ENCODE measurements at places on chromosomes 5 and 9.

DNA sequence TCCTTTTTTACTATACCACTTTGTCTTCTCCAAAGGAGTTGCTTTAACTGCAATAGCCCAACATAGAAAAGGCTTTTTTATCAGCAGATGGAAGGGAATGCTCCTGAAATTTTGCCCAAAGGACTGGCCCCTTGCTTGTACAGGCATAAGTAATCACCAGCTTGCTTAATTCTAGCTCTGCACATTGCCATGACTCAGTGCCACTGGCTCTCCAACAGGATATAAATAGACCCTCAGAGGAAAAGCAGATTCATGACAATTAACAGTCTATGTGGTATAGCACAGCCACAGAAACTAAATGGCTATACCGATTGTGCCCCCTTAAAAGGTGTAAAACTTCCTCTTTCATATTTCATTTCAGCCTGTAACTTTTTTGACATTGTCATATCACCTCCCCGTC lies 227.0 kb downstream of the ZNF608 start:
- DNase-seq, result no peak

- DNase-seq, result no peak
Measured at GRCh38 chr5:67291066-67291465, 94.5 kb upstream of the CD180 start.

DNA sequence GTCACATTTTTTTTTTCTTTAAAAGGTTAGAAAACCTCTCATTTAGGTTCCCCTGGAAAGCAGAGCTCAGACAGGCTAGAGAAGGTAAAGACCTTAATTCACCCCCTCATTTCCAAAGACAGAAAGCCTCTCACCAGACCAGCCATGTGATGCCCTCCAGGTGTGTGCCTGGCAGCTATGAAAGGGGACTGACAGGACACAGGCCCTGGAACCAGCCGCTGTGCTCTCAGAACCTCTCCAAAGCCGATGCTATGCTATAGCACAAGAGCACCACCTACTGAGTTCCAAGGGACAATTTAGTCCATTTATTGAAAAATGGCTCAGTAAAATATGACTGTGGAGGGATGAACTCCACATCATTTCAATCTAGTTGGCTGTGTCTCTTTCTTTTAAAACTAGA lies 48.8 kb downstream of the FANCC start:
- DNase-seq, result peak; percentile 73

DNA sequence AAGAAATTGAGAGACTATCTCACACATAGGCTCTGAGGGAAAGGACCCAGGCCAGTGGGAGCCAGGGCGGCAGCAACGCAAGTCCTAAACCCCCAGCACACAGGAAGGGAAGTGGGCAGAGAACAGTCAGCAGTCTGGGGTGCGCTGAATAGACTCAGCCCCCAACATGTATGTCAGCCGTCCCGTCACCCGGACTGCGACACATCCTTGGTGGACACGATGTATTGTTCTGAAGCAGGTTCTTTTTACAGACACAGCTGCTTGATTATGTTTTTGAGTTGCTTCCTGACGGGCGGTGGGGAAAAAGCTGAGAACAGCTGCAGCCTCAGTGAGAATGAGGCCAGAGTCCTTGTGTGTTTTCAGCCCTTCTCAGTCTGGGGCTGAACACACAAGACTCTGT lies 64.1 kb upstream of the CXCL14 start:
- no peak for DNase-seq

- no peak for DNase-seq
Measured at GRCh38 chr5:63249960-63250359, 671.3 kb downstream of the LRRC70 start.

DNA sequence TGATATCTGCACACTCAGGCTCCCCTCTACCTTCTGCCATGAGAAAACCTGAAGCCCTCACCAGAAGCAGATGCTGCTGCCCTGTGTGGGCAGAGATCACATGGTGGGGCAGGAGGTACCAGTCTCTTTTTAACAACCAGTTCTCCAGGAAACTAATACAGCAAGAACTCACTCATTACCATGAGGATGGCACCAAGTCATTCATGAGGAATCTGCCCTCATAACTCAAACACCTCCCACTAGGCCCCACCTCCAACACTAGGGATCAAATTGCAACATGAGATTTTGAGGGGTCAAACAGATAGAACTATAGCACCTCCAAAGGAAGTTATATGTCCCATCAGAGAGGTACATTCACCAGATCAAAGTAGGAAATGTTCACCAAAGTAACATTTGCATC lies 136.3 kb upstream of the SHB start:
- DNase-seq, result no peak

DNA sequence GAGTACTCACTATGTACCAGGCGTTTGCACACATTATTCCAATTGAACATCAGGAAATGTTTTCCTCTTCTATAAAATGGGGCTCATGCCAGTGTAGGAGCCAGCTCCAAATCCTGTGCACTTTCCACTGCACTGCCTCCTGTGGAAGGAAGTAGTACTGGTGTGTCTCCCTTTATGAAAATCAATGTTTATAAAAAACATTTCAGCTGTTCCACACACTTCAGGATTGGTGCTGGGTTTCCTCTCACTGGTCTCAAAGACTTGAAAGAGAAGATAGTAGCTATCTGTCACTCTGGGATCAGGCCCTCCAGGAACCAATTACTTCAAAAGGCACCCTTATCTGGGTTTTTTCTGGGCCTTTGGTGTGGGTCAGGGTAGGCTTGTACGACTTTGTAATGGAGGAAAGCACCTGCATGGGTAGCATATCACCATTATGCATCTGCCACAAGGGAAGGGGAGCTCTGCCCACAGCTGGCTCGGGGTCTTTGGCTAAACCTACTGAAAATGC lies 32.5 kb downstream of the RAB14 start:
- peak; percentile 13 for DNase-seq

DNA sequence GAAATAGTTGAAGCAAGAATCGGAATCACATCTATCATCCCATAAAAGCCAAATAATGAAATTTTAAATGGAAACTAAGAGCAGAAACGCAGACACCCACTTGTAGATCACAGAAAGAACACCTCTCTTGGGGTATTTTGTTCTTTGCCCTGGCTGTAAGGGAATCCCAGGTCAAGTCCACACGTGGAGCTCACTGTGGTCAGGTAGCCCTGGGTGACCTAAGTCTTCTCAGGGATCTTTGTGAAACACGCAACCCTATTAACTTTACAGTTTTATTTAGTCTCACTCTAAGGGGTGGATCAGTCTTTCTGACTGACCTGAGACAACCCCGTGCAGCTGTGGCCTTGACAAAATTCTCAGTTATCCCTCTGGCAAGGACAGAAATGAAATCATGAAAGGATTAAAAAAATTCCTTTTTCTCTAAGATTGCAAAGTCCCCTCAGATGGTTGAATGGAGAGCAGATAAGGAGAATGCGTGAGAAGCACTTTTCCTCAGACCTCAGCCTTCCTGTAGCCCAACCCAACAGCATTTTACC lies 111.6 kb downstream of the NREP start:
- DNase-seq, result no peak

- peak; percentile 15 for DNase-seq
Measured at GRCh38 chr5:111063709-111064322, 7.7 kb upstream of the TSLP start.

- DNase-seq, result no peak
Measured at GRCh38 chr5:11143456-11144267, 382.6 kb upstream of the DAP start.

GRCh38 chr5:96036301-96036700 lies 74.7 kb upstream of the ELL2 start:
- no peak for DNase-seq

DNA sequence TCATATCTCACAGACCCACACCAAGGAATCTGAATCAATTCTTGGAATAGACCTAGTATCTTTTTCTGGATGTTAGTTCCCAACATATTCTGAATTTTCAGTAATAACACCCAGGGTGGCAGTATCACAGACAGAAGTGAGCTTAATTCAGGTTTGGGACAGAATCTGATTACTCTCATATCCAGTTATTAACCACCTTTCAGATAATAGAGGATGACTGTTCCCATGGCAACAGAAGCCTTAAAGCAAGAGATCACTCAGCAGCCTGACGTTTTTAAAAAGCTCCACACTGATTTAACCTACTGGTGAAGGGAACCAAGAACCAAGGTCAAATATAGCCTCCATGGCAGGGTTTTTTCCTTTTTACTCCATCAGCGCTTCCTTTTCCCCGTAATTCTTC lies 68.4 kb downstream of the ACTBL2 start:
- DNase-seq, result no peak

DNA sequence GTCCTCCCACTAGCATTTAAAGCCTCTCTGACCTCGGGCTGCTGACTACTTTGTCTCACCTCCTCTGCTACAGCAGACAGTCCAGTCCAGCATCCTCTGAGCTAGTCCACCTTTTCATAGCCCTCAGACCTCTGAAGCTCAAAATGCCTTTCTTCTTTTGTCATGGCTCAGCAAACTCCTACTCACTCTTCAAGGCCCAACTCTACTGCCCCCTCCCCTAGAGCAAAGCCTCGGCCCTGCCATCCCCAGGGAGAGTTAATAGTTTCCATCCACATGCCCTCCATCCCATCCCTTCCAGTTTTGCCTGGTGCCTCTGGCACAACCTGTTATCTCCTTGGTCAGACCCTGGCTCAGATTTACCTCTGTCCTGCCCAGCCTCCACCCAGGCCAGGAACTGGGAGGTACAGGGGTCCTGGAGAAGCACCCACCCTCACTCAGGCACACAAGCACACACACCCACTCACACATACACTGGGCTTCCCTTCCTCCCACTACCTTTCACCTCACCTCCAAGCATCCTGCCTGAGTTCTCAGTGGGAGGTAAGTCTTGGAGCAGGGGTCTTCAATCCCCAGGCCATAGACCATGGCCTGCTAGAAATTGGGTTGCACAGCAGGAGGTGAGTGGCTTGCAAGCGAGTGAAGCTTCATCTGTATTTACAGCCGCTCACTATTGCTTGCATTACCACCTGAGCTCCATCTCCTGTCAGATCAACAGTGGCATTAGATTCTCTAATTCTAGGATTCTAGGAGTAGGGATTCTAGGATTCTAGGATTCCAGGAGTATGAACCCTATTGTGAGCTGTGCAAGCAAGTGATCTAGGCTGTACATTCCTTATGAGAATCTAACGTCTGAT lies 18.1 kb downstream of the PDLIM4 start:
- no peak for DNase-seq

DNA sequence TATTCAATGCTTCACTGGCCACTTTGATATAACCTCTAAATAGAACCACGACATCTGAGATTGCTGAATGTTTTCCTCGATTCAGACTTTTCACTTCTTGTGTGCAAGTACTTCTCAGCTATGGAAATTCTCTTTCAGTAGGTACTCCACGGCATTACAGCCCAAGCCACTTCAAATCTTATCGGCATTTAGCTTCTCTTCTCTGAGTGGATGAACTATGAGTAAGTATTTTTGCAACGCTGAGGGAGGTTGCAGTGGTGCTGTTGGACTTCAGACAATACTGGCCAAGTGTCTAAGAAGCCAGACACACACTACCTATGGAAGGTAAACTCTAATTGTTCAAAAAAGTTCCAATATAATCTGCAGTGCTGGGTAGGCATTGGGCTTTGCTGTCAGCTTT lies 60.1 kb downstream of the FBN2 start:
- DNase-seq, result no peak

DNA sequence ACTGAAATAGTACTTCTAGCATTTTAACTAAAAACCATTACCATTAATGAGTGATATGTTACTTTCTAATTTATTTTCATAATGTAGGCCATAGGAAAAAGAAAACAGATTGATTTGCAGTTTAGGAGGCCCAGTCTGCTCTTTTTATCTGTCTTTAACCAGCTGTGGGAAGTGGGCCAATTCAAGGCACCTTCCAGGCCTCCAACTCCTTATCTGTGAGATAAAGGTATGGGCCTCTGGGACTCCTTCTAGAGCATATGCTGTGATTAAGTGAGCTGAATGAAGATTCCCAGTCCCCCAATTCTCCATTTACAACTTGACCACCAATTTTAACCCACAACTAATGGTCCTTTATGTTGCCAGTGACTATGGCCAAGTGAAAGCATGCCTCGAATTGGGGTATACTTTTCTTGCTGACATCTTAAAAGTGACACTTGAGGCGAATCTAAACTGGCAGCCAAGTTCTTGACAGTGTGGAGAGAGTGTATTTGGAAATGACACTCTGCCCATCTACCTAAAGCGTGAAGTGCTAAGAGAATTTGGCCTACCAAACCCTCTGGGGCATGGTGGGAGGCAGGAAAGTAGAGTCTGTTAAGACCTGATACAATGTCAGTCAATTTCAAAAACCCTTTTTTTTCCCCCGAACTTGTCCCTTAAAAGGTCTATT lies 88.3 kb downstream of the PIK3R1 start:
- DNase-seq, result no peak

- no peak for DNase-seq
Measured at GRCh38 chr5:125278711-125279110, 532.3 kb upstream of the ZNF608 start.

- no peak for DNase-seq
Measured at GRCh38 chr9:123745933-123746332, 184.0 kb downstream of the DENND1A start.

DNA sequence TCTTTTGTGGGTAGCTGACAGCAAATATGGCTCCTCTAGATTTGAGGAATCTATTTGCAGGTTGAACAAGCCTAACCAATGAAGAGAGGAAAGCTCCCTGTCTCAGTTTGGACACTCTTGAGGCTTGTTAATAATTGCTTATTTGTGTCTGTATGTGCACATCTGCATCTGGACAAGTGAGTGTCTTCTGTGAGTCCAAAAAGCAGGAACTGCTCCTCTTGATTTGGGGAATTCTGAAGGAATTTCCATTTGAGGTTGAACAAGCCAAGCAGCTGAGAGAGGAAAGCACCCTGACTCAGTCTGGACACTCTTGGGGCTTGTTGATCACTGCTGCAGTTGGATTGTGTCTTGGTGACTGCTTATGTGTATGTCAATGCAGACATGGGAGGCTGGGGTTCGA lies 211.6 kb downstream of the DTWD2 start:
- no peak for DNase-seq

DNA sequence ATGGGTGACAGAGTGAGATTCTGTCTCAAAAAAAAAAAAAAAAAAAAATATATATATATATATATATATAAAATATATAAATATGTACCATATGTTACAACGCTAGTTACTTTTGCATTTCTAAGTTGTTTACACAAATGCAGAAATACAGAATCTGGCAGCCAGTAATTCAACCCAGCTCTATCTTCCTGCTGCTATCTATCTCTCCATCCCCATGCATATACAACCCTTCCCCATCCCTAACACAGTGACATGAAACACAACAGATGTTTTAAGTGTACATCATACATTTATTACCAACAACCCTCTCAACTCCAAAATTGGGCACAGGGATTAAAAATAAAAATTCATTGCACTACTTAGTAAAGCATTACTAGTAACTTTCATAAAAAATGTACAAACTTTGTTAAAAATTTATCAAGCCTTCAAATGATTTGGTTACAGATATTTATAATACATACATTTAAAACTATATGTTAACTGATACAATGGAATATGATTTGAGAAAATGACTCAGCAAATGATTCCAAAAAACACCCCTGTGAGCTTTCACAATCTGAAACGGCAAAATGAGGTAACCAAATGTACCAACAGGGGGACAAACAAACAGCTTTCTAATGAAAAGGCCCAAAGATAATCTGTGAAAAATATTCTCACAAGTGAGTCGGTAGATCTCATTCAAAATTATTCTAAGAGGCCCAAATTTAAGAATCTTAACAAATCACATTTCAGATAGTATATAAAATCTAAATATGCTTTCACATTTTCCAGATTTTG lies 63.8 kb downstream of the RNF38 start:
- DNase-seq, result no peak

- no peak for DNase-seq
Measured at GRCh38 chr5:137516961-137517360, 17.8 kb upstream of the SPOCK1 start.
